Heart left ventricle (tissue), 16 donors: ENCODE measurements at places on chromosomes 5 and 9. TPM values are rescaled to one million over a fixed set of nuclear protein-coding genes. Genes with fewer than 3 reads are reported as not detected.

The ANKRD31 gene
- 0.07 TPM for total RNA-seq

DNA sequence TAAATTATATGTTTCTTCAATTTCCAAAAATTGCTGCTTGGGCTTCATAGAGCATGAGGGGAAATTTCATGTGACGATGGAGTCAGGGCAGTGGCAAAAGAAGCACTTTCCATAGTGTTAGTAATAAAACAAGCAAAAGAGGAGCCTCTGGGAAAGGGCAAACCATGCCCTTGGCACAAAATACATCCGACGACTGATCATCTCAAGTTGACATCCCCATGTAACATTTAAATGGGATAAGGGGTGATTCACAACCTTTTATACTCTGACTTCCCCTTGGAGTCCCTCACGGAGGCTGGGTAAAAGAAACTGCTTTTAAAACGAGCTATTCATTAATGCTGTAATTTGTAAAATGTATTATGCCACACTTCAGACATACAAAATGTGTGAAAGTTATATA, 161.4 kb upstream of the DMRT1 start:
- no peak for DNase-seq

DNA sequence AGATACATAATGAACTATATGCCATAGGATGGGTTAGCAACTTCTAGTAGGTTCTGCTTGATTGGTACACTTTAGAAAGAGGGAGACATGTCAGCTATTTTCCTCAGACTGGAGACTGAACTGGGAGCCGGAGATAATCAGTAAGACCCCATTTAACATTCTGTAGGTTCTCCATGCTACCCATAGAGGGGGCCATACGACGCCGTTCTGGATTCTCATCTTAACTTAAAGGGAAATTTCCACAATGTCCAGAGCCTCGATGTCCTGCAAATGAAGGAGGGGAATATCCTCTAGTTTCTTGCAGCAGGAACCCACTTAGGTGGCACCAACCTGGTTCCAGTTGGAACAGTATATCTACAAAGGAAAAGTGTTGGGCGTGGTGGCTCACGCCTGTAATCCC, 22.3 kb upstream of the NPM1 start:
- no peak for DNase-seq

DNA sequence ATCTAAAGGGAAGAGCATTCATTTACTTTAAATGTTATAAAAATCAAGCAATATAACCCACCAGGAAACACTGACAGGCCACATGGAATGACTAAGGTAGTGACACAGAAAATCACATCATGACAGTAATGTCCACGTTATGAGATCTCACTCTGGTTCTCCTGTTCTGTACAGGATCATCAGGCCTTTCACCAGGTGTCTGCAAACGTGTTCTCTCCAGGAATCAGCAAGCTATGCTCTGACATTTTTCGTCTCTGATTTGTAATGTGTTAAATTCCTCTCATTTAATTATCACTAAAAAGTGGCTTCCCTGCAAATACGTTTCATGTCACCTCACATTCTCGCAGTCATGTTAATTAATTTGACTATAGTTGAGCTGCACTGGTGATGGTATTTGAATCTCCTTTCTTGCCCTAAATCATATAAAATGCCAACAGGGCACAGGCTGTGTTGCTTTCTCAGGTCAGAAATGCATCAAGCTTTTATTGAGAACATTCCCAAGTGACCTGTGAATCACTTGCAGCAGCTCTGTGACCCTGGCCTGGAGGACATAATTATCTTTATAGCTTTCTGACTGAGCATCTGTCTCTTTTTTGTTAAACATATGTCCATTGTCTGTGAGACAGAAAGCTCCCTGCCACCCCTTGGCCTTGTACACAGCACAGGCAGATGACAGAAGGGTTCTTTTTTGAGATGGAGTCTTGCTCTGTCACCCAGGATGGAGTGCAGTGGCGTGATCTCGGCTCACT, 196.2 kb downstream of the DIRAS2 start:
- no peak for DNase-seq
